NCI-H2171 treated with DMSO at 0.1 percent for 48 hours (cell line): ENCODE measurements at places on chromosomes 6 and 20.

GRCh38 chr6:117165911-117166499, 99.4 kb upstream of the VGLL2 start:
- DNase-seq: no peak

DNA sequence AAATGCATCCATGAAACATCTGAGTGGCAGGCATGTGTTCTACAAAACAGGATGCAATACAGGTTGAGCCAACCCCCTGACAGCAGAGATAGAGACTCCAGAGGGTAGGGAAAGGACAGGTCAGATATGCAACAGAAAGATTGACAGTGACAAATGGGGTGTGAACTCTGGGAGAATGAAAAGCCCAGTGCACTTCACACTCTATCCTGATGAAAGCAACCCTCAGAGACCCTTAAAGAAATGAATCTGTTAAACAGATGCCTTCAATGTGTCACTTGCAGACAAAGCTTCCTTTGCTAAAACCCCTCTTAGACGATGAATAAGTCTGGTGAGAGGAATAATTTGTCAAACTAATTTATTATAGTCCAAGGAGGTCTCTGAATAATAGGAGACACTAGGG, 89.9 kb downstream of the RFPL4B start:
- no peak for DNase-seq

GRCh38 chr6:56227071-56227879, 20.1 kb downstream of the COL21A1 start:
- no peak for DNase-seq

DNA sequence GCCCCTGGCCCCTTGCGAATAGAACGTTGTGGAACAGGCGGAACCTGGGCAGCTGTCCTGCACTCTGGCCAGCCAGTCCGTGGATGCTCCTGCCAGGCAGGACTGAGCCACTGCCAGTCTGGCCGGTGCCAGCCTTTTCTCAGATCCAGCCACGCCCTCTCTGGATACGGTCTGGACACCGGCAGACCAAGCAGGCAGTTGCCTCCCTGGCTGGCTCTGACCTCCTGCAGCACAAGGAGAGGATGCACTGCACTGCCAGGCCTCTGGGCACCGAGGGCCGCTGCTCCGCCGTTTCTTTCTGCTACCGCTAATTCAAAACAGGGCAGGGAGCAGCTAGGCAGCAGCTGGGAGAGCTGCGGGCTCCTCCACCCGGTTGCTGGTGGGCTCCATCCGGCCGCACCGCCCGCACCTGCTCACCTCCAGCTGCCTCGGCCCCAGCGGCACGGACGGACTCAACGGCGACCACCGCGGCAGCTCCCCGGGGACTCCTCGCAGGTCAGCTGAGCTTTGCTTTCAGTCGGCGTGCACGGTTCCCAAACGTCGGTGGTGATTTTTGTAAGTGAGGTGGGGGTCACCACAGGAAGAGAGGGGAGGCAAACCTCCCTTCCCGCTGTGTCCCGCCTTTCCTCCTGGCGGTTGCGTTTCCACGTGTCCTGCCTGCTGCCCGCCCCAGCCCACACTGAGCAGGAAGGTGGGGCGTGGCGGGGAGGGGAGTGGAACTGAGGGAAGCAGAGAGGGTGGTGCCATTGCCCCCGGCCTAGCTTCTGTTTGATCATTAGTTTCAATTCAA, 30.3 kb upstream of the AFDN start:
- no peak for DNase-seq

- DNase-seq: no peak
Observed at GRCh38 chr6:163386329-163386908, 28.1 kb upstream of the QKI start.

GRCh38 chr6:138920906-138921305, 67.1 kb downstream of the REPS1 start:
- DNase-seq: no peak

GRCh38 chr6:47258724-47259347, 50.9 kb downstream of the TNFRSF21 start:
- no peak for DNase-seq

GRCh38 chr6:106165885-106166485, 79.8 kb downstream of the PRDM1 start:
- peak; percentile 32 for DNase-seq
